ENCODE measurements at places on chromosomes 6 and 20. TPM values are rescaled to one million over a fixed set of nuclear protein-coding genes. Genes with fewer than 3 reads are reported as not detected.

Gene FNDC11
- 0.20 TPM for total RNA-seq

GRCh38 chr6:54057058-54057457, 54.2 kb upstream of the MLIP start:
- DNase-seq: no peak

Gene C6orf15
- total RNA-seq: not detected

Gene TOX2
- 4.6 TPM for total RNA-seq

DNA sequence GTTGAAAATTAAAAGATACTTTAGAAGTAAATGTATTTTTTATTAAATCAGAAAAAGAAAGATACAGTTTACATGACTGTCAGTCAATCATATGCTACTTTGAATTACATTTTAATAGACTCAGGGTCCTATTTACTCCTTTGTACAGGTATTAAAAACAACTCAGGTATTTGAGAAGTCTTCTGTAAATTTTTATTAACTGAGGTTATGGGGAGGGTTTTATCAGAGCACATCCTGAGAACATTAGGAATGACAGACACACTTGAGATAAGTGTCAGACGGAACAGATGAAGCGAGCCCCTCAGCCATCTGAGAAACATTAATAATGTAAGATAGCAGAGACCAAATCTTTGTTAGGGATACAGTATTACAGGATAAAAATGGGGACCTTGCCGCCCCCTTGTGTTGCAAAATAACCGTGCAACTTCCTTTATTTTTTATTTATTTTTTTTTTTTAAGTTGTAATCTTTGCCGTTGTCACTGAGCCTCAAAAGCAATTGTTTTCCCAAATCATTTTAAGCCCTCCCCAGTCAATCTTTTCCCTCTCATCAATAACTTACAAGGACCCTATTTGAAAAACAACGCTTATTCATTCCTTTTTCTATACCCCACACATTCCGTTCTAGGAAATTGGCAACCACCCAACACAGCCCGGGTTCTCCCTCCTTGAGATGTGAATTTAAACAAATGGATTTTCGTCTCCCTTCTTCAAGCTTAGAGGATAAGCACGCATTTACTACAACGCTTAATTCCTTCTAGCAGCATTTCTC, 126.7 kb downstream of the BCAS1 start:
- peak; percentile 36 for DNase-seq

Gene RAET1L
- not detected for total RNA-seq

All from activated CD4-positive, alpha-beta memory T cell treated with anti-CD3 and anti-CD28 coated beads, Interleukin-2, amount 10 ng/mL, durations not matched to agents 7 days and 5 days (primary cell).